M059J (cell line): ENCODE measurements at places on chromosomes 7 and 10. TPM values are rescaled to one million over a fixed set of nuclear protein-coding genes. Genes with fewer than 3 reads are reported as not detected.
A peak's percentile ranks its signal among the peaks of the same experiment; 100 is the strongest.

DNA sequence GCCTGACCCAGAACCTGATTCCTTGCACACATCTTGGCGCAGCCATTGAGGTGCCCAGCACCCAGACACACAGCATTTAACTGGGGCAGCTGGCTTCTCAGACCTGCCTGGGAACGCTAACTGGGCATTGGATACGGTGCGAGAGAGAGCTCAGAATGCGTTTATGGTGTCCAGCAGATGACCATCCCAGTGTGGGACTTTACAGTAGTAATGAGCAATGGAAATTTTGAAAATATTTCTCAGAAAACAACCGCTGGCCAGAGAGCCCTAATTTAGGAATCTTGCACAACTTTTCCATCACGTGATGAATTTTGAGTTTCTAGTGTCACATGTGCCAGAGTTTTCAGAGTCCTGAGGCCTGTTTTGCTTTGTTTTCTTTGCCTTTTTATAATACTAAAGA is 78.2 kb upstream of the SEC61G start:
- no peak for DNase-seq

DNA sequence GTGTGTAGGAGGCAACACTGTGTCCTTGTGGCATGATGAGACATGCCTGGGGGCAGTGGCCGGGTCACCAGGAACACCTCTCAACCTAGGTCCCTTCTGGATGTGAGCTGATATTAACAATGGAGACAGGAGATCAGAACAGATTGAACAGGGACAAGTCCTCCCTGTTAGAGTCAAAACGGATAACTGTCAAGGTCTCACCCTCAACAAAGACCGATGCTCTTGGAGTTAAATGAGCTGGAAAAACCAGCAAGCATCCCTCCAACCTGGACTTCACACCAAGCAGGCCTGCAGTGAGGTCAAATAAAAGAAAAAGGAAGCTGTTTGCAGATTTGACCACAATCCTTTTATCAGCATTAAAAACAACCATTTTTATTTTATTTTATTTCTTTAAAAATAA is 49.0 kb downstream of the SLIT1 start:
- DNase-seq = no peak

GRCh38 chr7:100971111-100972001 is 2.0 kb downstream of the MUC12 start:
- no peak for DNase-seq

- DNase-seq = peak; percentile 92
Measured at GRCh38 chr7:20152511-20152910, 64.7 kb downstream of the MACC1 start.

DNA sequence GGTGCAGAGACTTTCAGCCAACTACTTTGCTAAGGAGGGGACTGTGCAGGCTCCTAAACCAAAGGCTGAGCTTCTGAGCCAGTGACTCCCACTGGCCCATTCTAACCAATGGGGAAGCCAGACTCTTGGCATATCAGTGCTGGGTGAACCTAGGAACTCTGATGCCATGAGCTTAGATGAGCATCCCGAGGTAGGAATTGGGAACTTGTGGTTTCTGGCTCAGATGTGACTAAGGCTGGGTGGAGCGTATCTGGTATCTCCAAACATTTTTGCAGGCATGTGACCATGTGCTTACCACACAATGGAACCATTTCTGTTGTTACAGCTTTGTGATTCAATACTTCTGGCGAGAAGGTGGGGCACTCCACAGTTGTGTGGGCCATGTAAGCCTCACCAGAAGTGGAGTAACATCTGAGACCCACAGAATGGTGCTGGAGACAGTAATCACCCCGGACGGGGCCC is 2.5 kb upstream of the AVPI1 start:
- DNase-seq = peak; percentile 96

The ENKUR gene
- total RNA-seq = not detected in 2 replicates
